ENCODE measurements at places on chromosomes 12 and 14.

DNA sequence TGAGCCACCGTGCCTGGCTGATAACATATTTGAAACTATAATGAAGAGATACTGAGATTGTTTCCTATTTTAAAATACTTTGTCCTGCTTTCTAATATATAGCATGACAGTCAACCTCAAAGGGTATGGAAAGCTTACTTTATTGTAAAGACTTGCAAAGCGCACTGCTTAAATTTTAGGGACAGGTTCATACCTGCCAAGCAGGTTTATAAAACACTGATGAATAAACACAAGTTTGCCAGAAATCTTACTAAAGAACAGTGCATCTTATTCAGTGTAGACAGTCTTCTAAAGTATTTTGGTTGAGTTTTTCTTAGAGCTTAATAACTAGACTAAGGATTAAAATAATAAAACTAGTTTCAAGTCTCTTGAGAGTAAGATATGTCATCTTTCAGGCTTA is 4.8 kb downstream of the C12orf71 start:
- no peak for DNase-seq

GRCh38 chr14:95311752-95312151 is 8.0 kb downstream of the CLMN start:
- peak; percentile 70 for DNase-seq

DNA sequence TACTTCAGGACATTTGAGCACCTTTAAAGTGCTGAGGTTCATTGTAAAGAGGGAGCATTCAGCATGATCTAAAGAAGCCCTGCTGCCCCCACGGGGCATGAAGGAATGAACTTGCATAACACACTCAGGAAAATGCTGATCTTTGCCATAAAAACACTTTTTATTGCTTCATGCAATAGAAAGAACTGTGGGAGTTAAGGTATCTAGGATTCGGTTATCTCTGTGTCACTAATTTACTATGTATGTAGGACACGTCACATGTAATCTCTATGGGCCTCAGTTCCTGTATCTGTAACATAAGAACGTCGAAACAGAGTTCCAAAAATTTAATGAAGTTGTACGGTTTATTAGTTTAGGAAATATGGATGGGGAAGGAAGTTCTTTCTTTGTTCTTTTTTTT is 33.0 kb downstream of the BTBD7 start:
- DNase-seq: no peak

DNA sequence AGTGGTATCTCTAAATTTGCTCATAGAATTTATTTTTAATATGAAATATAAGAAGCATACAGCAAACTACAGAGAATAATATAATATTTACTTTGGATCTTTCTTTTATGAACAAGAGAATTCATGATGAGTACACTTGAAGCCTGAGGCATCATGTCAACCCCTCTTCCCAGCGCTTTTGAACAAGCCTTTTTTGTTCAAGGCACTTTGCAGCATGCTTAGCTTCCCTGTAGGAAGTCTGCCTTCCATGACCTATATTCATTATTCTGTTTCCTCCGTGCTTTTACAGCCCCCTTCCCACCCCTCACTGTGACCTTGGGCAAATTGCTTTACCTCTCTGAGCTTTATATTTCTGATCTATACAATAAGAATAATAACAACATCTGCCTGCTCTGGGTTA is 41.6 kb downstream of the SCN8A start:
- no peak for DNase-seq

DNA sequence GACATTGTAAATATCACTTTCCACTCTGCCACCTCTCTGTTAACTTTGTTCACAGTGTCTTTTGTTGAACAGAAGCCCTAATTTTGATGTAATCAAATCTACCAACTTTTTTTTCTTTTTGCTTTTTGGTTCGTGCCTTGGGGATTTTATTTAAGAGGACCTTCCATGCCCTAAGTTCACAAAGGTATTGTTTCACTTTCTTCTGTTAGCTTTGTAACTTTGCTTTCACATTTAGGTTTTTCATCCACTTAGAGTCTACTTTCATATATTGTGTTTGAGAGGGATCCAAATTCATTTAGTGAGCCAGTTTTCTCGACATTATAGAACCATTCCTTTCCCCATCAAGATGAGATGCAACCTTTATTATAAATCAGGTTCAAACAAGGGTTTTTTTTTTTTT is 275.7 kb upstream of the CRY1 start:
- no peak for DNase-seq

DNA sequence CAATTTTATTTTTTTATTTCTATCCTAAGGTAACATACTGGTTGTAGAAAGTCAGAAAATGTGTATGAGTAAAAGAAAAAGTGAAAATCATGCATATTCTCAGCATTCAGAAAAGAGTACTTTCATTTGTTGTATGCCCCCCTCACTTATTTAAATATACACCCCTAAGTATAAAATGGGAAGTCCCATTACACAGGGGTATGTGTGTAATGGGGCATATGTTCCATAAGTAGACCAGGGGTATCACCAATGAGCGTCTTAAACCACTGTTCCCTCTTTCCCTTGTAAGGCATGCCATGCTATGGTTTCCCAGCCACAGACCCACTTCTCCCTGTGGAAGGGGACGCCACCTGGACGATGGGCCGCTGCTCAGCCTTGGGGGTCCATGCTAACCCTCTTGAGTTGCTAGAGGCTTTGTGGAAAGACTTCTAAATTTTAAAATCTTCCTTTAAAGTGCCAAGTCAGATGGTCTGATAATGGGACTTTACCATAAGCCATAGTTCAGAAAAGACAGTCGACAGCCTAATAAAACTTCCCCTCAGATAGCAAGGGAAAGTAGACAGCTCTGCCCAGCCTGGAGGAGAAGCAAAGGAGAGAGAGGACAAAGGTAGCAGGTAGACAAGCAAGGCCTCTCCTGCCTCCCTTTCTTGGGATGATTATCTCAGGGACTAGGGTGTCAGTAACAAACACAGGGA is 118.2 kb downstream of the ZFP36L1 start:
- no peak for DNase-seq

GRCh38 chr12:111467092-111467856 is 61.6 kb downstream of the SH2B3 start:
- DNase-seq: no peak

GRCh38 chr12:122888232-122888752 is 7.6 kb downstream of the VPS37B start:
- DNase-seq: peak; percentile 92

DNA sequence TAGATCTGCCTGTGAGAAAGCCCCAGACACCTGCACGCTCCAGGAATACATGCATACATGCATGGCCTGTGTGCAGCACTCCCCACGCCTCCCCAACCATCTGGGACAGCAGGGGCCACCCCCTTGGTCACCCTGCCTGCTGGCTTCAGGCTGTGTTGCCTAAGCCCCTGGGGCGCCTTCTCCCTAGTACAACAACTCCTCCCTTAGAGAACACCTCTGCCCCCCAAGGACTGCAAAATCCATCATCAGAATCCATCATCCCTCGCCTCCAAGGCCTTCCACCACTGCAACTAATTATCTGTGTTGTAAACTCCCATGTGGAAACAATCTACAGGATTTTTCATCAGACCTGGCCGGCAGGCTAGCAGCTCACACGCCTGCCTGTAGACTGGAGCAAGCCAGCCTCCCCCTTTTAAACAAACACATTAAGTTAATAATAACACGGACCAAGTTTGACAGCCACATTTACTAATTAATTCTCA is 36.8 kb downstream of the ZFP36L1 start:
- DNase-seq: no peak

- DNase-seq: no peak
Measured at GRCh38 chr14:89736881-89737280, 217.6 kb downstream of the EFCAB11 start.

DNA sequence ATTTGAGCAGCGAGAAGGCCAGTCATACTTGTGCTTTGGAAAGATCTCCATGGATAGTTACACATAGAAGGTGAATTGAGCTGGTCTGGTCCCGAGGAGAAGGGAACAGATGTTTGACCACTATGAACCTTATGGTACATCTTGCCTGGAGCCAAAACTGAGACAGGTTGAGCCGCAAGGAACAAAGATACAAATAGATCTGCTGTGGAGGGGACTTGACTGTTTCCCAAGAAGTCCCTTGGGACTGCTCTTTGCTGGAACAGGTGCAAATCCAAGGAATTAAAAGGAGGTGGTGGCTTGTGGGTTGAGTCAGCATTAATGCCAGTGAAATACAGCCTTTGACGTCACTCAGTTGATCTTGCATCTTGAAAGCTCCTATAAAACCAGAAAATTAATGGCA is 68.8 kb upstream of the PRIMA1 start:
- DNase-seq: no peak

GRCh38 chr12:102961466-102961855 is 4.0 kb downstream of the ASCL1 start:
- DNase-seq: no peak

- DNase-seq: no peak
Measured at GRCh38 chr14:23621204-23621931, 14.8 kb upstream of the DHRS2 start.

DNA sequence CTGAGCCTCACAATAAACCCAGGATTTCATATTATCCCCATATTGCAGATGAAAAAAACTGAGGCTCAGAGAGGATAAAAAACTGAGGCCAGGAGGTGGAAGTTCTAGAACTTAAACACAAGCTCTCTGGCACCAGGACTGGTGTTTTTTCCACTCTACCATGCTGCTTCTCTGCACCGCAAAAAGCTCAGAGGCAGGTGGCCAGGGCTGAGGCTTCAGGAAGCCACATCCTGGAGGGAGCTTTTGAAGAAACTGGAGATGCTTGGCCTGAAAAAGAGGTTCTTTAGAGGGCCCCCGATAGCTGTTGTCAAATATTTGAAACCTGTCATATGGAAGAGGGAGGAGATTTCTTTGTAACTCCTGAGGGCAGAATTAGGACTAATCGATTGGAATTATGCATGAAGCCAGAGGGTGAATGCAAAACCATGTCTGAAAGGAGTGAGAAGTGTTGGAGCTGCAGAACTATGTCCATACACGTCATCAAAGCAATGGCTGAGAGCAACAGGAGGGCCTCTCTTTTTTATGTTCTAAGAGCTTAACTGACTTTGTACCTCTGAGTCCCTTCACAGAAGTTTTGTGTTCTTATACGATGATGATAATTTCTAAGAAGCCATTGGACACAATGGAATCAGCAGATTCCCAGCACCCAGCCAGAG is 448.6 kb downstream of the FUT8 start:
- no peak for DNase-seq
